ENCODE measurements at places on chromosomes 3 and 15. TPM values are rescaled to one million over a fixed set of nuclear protein-coding genes. Genes with fewer than 3 reads are reported as not detected.
A peak's percentile ranks its signal among the peaks of the same experiment; 100 is the strongest.

GRCh38 chr15:61467823-61468222 is 238.7 kb upstream of the RORA start:
- no peak for DNase-seq

DNA sequence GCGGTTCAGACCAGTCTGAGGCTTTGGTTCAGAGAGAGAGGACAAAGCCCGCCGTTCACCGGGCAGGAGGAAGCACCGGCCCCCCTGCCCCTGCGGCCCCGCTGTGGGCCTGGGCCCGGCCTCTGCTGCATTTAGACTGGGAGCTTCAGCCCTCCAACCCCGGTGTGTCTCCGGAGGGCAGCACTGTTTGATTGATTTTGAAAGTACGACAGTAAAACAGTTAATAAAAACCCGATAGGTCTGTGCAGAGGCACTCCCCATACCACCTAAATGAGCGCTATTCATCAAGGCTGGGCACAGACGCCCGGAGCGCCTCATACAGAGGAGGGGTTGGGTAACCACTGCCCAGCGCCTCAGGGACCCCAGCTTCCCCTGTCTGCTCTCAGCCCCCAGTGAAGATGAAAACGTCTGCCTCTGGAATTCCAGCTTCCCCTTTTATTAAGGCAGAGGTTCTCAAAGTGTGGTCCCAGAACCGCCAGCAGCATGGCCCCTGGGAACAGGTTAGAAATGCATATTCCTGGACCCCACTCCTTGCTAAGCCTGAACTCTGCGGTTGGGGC is 256.7 kb upstream of the TLE3 start:
- DNase-seq = no peak

DNA sequence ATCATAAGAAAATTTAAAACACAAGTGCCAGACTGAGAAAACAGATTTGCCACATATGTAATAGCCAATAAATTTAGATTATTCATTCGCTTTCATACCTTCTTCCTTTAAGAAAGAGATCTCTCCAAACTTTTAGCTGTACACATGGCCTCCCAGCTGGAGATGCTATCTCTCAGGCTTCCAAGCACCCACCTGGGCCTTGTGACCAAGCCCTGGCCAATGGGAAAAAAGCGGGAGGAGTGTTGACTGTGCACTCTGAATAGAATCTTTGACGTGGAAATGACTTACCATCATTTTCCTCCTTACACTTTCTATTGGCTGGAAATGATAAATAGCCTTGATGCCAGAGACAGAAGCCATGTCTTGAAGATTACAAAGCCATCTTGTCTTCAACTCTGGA is 1106.6 kb downstream of the TBL1XR1 start:
- DNase-seq = no peak

GRCh38 chr15:31468911-31469785 is 142.5 kb downstream of the KLF13 start:
- peak; percentile 6 for DNase-seq

PDIA5 gene
- total RNA-seq = 37.7 TPM

- no peak for DNase-seq
Measured at GRCh38 chr3:47536221-47536891, 22.8 kb upstream of the ELP6 start.

CPB1 gene
- 3.1 TPM for total RNA-seq

- DNase-seq = peak; percentile 53
Measured at GRCh38 chr15:52180196-52180835, 10.9 kb downstream of the GNB5 start.

TEX55 gene
- not detected for total RNA-seq

- peak; percentile 70 for DNase-seq
Measured at GRCh38 chr3:194867270-194867983, 181.7 kb downstream of the FAM43A start.

LPCAT4 gene
- 215 TPM for total RNA-seq

XCR1 gene
- 0.64 TPM for total RNA-seq

DNA sequence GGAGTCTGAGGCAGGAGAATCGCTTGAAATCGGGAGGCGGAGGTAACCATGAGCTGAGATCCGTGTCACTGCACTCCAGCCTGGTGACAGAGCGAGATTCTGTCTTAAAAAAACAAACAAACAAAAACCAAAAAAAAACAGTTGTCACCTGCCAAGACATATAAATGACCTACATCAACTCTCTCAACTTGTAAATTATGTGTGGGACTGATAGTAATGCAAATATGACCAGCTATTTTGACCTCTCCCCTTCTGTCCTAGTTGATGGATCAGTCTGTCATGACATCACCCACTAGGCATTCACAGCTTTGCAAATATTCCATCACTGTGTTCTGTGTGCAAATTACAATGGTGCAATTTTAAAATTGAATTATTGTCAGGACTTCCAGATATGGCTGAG is 175.4 kb downstream of the EBLN2 start:
- no peak for DNase-seq

ANKUB1 gene
- not detected for total RNA-seq
